Omental fat pad (tissue), 4 donors: ENCODE measurements at places on chromosomes 7 and 10. TPM values are rescaled to one million over a fixed set of nuclear protein-coding genes. Genes with fewer than 3 reads are reported as not detected.

The GCK gene
- 3.9 TPM for total RNA-seq

The OR2A12 gene
- not detected for total RNA-seq

The A1CF gene
- total RNA-seq, result 0.19 TPM

The TAS2R4 gene
- 0.84 TPM for total RNA-seq

The DNTT gene
- not detected for total RNA-seq

The CALML5 gene
- not detected for total RNA-seq

The MINPP1 gene
- 16.4 TPM for total RNA-seq

The TUBB8 gene
- not detected for total RNA-seq

The NUTM2D gene
- total RNA-seq, result 2.3 TPM

The CNPY1 gene
- not detected for total RNA-seq

The GOT1 gene
- 13.7 TPM for total RNA-seq

The BLNK gene
- total RNA-seq, result 2.1 TPM

The SEC61G gene
- 350 TPM for total RNA-seq

GRCh38 chr7:116363637-116364432 is 135.7 kb upstream of the CAV2 start:
- no peak for DNase-seq

- no peak for DNase-seq
Observed at GRCh38 chr7:73557397-73558257, at the start of gene BCL7B. BCL7B (minus strand) TSS chr7:73557690; CDS start chr7:73557578, 112 bp downstream.

- no peak for DNase-seq
Observed at GRCh38 chr10:113121153-113121552, 171.1 kb downstream of the TCF7L2 start.

DNA sequence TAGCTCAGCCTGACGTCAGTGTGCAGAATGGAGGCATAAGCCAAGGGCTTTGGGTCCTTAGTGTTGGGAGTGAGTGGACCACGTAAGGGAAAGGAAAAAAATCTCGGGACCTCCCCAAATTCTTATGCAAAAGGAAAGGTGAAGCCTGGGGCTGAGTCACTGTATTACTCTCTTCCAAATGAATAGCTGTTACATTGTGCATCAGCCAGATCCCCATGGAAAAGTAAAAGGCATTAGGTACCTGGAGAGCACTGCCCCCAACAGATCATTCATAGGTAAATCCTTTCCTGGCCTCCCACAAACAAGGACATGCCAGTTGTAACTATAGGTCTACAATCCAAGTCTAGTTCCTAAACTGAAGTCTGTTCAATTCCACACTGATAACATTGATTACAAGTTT is 170.5 kb downstream of the C1GALT1 start:
- DNase-seq, result no peak

DNA sequence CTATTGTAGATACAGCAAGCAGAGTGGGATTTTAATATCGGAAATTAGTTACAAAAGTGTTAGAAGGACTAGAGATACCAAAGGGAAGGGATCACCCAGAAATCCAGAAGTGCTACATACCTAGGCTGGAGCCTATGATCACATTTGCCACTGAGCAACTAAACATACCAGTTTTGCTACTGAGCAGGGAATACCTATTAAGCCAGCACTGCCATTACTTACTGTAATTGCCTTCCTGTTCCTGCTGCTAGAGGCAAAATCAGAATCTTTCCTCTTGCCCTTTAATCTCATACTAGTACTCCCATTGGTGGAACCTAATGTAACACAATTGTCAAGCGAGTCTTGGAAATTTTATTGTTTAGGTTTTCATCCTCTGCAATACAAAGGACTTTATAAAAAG is 121.7 kb downstream of the ATRNL1 start:
- no peak for DNase-seq

DNA sequence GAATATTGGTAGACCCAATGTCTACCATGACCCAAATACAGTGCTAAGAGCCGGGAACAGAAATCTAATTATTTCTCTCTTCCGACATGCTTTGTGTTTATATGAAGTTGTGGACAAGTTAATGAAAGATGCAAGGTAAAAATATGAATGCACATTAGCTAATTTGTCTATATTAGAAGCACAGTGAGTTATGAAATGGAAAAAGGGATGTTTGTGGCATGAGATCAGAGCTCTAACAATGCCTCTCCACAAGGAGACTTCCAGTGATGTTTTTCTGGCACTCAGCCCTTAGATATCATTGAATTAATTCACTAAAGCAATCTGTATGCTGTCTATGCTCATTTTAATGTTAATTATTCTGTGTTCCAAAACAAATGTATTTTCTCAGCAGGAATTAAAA is 897.2 kb downstream of the CNTNAP2 start:
- DNase-seq, result no peak

DNA sequence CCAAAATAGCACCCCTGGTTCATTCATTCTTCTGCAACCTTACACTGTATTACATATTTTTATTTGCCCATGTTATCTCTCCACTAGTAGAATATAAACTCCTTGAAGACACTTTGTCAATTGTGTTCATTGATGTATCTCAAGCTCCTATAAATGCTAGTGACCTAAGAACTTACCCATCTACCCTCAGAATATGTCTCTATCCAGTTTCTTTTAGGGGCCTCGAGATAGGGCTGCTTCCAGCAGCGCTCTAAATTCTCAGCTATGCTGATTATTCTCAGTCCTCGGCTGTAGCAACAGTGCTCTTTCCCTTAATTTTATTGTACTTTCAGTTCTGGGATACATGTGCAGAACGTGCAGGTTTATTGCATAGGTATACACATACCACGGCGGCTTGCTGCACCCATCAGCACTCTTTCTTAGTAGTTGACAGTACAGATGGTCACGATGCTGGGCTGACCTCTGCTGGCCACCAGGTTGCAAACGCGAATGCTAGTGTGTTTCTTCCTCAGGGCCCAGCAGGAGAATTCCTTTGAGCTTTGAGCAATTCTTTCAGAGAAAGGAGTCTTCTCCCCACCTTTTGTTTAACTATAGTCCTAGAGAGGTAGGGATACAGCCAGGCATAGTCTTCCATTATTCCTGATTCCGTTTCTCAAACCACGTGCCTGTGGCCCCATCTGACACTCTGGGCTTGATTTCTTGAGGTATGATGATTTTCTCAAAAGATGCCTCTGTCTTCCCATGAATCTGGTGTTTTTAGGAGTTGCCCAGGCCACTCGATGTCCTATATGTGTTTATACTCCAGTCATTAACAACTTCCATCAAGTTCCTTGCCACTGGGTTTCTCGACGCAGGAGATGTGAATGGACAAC is 49.1 kb upstream of the CDC14C start:
- no peak for DNase-seq

GRCh38 chr7:43764039-43764761 is 5.7 kb downstream of the BLVRA start:
- DNase-seq, result peak; percentile 59

DNA sequence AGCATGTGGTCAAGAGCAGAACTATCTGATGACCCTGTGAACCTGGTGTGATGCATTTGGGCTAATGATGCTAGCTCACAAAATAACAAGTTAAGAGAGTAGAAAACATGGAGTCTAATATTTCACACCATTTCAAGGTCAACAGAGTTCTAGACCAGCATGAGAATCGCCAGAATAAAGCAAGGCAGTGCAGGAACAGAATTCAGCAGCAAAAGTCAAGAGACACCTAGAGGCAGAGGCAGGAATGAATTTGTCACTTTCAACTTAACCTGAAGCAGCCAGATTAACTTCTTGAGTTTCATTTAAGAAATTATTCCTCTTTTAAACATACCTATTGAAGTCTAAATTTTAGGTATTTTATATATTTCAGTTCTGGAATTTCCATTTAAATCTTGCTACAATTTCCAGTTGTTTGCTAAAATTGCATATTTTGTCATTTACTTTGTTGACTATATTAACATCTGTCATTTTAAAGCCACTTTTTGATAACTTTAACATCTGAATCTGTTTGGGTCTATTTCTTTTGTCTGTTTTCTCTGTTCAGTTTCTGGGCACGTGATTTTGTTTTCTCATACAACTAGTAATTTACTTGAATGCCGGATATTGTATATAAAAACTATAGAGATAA is 44.2 kb upstream of the PRSS58 start:
- no peak for DNase-seq

GRCh38 chr7:30916255-30916654 is 4.6 kb downstream of the AQP1 start:
- no peak for DNase-seq

DNA sequence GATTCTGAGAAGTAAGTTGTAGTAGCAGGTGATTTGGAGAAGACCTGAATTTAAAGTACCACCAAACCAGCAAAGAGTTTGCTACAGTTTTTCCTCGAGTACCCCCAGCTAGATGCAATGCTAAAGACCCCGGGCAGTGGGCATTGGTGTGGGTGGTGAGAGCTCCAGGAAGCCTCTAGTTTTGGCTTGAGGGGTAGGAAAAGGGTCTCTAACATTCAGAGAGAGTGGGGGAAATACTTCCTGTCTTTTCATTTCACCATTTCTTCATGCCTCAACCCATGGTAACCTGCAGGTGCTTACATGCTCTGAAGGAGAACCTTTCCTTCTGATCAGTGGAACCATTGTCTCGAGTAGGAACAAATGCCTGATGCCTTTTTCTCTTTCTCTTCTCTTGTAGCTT is 352.2 kb downstream of the CALN1 start:
- DNase-seq, result no peak

GRCh38 chr10:43822631-43823580 is 174.2 kb upstream of the ZNF32 start:
- no peak for DNase-seq

- no peak for DNase-seq
Observed at GRCh38 chr7:84251277-84251781, 56.7 kb upstream of the SEMA3A start.

DNA sequence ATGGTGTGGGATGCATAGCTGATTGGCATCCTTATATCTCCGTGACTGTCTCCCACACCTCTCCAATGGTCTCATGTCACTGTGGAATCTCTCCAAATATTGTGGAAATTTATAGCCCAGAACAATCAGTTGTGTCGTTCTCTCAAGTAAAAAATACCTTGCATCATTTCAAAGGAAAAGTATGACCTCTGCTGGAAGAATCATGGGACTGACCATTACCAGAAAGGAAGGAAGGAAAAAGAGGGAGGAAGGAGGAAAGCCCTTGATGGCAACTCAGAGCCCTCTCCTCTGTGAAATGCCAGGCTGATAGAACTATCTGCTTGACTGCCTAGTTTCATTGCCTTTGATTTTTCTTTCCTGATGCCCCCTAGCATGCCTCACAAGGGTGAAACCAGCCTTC is 76.3 kb downstream of the FOXI2 start:
- no peak for DNase-seq

DNA sequence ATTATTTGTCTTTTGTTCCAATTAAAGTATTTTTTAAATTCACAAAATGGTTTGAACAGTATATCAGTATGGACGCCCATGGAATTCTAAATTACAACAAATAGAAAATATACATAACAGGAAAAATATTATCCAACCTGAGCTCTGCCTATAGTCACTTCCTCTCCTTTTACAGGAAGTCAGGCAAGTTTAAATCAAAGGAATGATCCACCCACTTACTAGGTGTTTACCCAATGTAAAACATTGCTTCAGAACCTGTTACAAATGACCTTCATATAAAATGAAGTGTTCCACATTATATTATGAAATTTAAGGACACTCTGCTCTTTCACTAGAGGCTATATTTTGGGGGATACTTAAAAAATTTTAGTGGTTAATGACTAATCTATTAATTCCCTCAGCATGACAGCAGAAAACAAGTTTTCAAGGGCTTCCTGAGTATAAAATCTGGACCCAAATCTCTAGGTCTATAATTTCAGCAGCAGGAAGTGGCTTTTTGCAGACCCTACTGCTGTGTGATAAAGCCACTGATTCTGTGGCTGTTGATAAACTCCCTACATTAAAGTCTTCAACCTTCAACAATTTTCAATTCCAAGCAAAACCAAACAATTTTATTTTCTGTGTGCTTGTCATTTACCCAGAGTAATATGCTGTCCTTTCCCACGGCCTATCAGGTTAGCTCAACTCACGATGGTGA is 722.6 kb downstream of the GATA3 start:
- DNase-seq, result no peak

GRCh38 chr7:134669845-134670373 is 23.3 kb downstream of the BPGM start:
- no peak for DNase-seq

DNA sequence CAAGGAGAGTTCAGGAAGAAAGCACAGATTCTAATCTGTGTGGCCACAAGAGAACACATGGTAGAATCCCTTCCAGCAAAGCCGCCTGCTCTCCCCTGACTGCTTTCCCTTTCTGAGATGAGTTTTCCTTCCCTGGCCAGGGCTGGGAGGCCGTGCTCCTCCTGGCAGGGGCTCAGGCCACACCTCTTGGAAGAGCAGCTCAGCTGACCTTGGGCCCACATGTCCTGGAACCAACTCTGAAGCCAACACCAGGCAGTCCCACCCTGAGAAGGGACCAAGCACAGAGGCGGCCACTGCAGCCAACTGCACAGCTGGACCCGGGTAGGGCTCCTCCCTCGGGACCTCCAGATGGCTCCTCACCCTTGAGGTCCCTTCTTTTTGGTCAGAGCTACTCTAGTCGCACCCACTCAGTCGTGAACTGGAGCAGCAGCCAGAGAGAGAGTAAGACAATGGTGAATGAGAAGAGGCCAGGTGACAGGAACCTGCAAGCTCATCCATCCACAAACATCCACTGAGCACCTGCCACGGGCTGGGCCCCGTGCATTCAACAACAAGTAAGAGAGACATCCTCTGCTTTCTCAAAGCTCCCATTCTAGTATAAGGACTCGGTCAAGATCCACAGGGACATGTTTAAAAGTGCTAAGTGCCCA is 40.3 kb downstream of the FAM53B start:
- DNase-seq, result no peak

- no peak for DNase-seq
Observed at GRCh38 chr10:11046776-11047160, 29.1 kb downstream of the CELF2 start.

DNA sequence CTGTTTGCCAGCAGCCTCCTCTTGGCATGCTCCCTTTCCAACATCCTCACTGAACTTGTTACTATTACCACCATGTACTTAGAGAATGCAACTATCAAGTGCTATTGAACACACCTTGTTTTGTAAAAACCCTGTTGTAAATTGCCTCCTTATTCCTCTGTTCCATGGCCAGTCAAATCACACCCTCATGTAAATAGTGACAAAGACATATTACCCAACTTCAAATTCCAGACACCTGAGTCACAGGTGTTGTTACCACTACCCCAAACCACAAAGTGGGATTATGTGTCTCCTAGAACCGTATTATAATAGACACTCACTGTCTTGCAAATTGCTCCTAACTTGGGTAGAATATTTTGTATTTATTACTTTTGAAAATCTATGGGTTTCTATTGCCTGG is 263.2 kb upstream of the C7orf33 start:
- DNase-seq, result no peak
